Smooth muscle cell of the brain vasculature (primary cell): ENCODE measurements at places on chromosomes 4 and X.

GRCh38 chr4:30757357-30757756 lies 37.2 kb downstream of the PCDH7 start:
- no peak for DNase-seq

- no peak for DNase-seq
These were observed 7.8 kb upstream of the CUL4B start for GRCh38 chrX:120568609-120569008.

GRCh38 chrX:56788229-56788628 lies 59.2 kb downstream of the NBDY start:
- DNase-seq = no peak

GRCh38 chr4:67701517-67701850 lies 529 bp upstream of the UBA6 start:
- DNase-seq = no peak

DNA sequence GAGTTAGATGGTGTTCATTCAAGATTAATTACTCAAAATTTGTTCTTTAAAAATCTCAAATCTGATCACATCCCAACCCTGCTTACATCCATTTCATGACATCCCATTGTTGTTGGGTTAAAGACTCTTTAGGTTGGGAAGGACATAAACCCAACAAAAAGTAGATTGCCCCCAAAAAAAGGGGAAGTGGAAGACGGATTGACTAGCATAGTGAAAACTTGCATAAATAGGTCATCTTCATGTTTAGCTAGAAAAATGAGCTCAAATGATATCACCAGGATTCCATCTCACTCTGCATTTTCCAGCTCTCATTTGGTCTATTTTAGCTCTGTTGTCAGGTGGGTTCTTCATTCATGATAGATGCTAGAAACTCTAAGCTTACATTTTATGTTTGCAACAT lies 18.5 kb upstream of the TET2 start:
- DNase-seq = no peak

DNA sequence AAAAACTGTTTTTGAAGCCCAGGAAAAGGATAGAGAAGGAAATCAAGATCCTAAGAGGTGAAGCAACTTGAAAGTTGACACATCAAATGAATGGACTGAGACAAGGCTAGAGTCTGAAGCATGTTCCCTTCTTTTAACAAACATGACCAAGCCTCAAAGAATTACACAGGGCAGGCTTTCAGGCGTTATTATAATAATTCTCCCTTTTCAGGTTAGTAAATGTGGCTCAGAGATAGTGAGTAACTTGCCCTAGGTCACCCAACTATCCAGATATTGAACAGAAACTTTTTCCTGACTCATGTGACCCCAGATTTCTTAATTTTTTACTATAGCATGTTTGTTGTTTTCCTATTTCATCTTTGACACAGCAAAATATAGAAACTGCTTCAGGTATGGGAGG lies 91.7 kb downstream of the PPP1R2C start:
- DNase-seq = no peak

GRCh38 chr4:153232768-153233167 lies 28.5 kb downstream of the TRIM2 start:
- DNase-seq = no peak

GRCh38 chr4:154711522-154711921 lies 32.3 kb upstream of the LRAT start:
- no peak for DNase-seq

- DNase-seq = no peak
These were observed 59.0 kb downstream of the REELD1 start for GRCh38 chr4:146273204-146273901.

DNA sequence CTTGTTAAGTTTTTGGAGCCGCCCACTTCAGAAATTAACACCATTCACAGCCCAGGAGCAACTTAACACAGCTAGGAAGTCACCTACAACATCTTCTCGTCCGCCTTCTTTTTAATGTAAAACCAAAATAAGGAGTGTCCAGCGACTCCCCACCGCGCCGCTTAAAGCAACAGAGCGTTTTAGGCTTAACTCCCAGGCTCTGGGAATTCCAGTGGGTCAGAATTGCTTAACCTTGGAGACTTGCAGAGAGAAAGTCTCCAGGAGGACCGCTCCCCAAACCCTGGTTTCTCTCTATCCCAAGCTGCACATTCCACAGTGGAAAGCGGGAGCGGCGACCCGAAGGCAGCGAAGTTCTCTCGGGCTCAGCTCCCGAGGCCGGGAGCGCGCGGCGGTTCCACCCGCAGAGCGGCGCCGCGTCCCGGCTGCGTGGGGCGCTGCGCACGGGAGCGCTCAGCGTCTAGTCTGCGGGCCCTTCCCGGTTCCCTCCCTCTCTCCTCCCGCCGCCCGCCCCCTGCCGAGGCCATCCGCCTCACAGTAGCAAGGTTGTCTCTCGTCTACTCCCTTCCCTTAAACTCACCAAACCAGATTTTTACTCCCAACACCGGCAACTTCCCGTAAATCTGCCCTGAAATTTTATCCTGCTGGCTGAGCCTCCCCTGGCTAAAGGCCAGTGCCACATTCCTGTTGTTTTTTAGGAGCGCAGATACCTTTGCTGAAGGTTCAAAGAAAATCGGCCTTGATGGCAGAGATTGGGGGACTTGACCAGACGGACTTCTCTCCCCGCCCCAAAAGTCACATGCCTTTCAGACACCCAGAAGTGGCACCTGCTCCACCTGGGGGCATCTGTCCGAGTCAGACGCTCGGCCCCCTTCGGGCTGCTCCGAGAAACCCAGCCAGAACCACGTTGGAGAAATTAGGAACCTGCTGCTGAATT lies at the start of gene RBM47:
Gene RBM47 (minus strand): TSS at position 464 of the 934 bp plus-strand sequence. CDS start 190,971 bp downstream, outside the sequence.
- DNase-seq = no peak

GRCh38 chrX:151391722-151392121 lies 5.3 kb upstream of the VMA21 start:
- no peak for DNase-seq

DNA sequence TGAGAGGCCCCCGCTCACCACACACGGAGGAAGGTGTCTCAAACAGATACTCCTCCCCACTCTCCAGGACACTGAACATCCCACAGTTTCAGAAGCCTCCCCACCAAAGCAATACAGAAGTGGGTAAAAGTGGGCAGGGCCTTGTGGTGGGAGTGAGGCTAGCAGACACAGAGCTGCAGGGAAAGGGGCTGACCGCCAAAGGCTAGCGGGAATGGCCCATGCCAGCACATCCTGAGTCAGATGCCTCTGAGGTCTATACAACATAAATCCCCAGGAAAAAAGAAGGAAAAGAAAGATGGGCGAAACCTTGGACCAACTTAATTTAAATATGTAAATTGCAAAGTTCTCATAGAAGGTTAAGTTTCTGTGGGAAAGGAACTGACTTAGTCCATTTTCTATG lies 21.9 kb upstream of the ARHGAP10 start:
- no peak for DNase-seq

DNA sequence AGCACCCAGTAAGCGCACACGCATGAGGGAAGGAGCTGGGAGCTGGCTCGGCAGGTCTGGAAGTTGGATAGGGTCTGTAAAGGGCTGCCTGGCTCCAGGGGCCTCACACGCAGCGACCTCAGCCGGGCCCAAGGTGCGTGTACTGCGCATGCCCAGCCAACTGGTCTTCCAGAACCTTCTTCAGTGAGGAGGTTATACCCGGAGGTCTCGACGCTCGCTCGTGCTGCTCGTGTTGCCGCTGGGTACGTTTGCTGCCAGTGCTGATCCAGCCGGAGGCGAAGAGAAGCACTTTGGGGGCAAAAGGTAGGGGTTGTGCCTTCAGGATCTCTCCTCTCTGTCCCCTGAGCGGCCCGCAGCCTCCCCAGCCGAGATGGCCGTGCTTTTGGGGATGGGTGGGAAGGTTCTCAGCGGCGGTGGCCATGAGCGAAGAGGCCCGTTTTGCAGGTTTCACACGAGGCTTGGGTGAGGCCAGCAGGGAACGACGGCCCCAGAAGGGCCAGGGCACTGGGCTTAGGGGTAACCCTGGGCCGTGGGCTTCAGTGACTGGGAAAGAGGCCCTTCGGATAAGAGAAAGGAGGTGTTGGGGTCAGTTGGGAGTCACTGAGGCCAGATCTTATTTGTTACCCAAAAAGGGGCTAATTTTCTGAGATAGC lies 3.8 kb upstream of the CXCL9 start:
- no peak for DNase-seq

GRCh38 chrX:149819371-149819770 lies 37.6 kb downstream of the MAGEA9 start:
- DNase-seq = no peak

DNA sequence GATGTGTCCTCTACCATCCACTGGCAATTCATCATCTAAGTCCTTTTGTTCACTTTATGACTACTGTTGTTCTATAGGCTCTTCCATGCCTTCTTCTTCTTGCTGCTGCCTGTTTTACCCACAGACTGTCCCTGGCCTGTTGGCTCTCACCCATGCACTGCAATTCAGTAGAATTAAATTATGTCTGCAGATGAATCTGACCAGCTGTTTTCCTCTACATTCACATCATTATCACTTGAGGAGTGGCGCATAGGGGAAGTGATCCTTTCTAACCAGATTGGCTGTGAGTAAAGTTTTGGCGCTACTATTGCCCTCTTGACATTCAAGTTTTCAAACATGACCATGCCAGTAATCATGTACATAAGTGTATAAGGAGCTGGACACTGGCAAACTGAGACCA lies 91.7 kb downstream of the FRMPD4 start:
- no peak for DNase-seq

GRCh38 chr4:141933978-141934377 lies 297.6 kb downstream of the IL15 start:
- DNase-seq = no peak

- DNase-seq = no peak
These were observed 19.4 kb downstream of the MTMR1 start for GRCh38 chrX:150712619-150713018.

DNA sequence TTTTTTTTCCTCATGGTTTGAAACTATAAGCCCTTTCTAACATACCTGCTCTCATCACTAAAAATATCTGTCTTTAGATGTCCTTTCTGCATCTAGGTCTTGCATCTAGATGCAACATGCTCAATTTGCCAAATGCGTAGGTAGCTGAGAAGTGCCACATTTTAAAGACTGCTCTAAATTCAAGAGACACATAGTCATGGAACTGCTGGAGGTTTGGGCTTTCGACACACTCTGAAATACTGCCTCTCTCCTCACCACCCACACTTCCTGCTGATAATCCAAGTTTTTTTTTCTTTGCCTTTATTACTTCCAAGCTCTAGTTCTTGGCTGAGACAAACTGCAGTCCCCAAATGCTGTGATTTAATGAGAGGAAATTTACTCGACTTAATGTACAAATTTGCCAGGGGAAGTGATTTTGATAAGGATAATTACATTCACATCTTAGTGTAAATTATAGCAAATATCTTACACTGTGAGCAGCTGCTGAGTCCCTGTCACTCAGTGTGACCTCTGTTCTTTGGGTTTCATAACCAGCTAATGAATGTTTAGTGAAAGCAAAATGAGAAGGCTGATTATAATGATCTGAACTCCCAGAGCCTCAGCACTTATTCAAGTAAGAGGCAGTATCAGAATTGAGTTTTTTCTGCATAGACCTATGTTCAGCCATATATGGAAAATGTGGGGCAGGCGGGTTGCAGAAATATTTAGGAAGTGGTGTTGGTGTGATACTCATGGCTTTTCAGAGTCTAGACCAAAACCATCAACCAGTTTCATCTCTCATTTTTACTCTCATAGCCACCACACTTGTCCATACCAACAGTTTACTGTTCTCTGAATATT lies 31.3 kb downstream of the DRD5 start:
- DNase-seq = no peak

GRCh38 chr4:5054532-5054931 lies 3.3 kb downstream of the STK32B start:
- no peak for DNase-seq

DNA sequence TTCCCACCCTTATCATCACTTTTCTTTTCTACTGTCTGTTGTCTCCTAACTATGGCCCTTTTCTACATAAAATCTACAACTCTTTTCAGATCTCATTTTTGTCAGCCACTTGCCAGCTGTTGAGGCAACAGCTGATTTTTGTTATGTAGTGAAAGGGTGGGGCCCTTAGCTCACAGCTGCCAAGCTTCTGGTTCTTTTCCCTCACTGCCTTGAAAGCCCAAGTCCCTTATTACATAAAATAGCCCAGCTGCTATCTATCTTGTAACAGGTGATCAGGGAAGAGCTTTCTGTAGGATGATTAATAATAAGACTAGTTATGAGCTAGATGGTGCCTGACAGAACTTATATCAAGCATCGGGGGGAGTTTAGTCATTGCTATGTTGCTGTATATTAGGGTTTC lies 45.9 kb downstream of the ADGRL3 start:
- no peak for DNase-seq

DNA sequence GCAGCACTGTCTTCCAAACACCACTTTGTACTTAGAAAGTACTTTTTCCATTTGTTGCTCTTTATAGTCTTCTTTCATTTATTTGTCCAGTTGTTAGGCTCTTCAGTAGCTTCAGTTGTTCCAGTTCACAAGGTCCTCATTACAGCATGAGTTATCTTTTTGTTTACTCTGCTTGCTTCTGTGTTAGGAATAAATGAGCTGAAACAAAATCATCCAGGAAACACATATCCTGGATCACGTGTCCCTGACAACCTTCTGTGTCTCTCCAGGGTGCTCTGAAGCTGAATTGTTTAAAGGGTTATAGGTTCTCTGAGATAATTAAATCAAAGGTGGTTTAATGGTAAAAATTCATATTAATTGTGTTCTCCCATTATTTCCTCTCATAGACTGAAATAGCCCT lies 19.9 kb upstream of the KLHL8 start:
- DNase-seq = no peak

- no peak for DNase-seq
These were observed 73.0 kb downstream of the LUZP4 start for GRCh38 chrX:115362334-115363095.

GRCh38 chr4:87049508-87049907 lies 114.7 kb downstream of the AFF1 start:
- DNase-seq = no peak
